ENCODE measurements at places on chromosomes 13 and 19. TPM values are rescaled to one million over a fixed set of nuclear protein-coding genes. Genes with fewer than 3 reads are reported as not detected.
A peak's percentile ranks its signal among the peaks of the same experiment; 100 is the strongest.

The TMEM161A gene
- 31.9 TPM for total RNA-seq

- DNase-seq: no peak
These were observed 2.7 kb downstream of the PROSER1 start for GRCh38 chr13:39035204-39035603.

DNA sequence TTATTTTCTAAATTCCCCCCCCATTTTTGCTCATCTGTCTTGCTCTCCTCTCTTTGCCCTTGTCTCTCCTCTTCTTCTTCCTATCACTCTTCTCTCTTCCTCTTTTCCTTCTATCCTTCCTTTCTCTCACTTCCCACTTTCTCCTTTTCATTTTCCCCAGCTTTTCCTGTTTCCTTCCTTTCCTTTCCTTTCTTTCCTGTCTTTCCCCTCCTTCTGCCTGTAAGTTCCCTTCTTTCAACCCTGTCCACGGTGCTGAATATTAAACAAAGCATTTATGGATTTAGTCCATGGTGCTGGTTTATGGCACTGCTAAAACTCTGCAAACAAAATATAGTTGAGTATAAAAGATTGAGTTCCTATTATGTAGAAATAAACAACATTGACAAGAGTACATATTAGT, 27.6 kb downstream of the SCEL start:
- DNase-seq: no peak

The CDC42EP5 gene
- 0.55 TPM for total RNA-seq

GRCh38 chr13:22883956-22884355, 296.8 kb upstream of the SGCG start:
- no peak for DNase-seq

The OR7D2 gene
- 0.09 TPM for total RNA-seq

GRCh38 chr19:17026706-17027534, at the start of gene CPAMD8:
CPAMD8 (minus strand) TSS chr19:17026810; CDS start chr19:17026642, 168 bp downstream.
- DNase-seq: no peak

The SNAPC2 gene
- total RNA-seq: 14.6 TPM

- no peak for DNase-seq
These were observed 4.5 kb downstream of the XAB2 start for GRCh38 chr19:7624810-7625209.

GRCh38 chr19:47623151-47623920, 14.4 kb downstream of the BICRA start:
- DNase-seq: no peak

GRCh38 chr19:45296355-45296754, 26.3 kb downstream of the CKM start:
- DNase-seq: no peak

- no peak for DNase-seq
These were observed 279.6 kb downstream of the KLF5 start for GRCh38 chr13:73338389-73338788.

- DNase-seq: no peak
These were observed 306.8 kb downstream of the KCNRG start for GRCh38 chr13:50322006-50322405.

The CD70 gene
- 3.3 TPM for total RNA-seq

GRCh38 chr19:28012361-28012760, 1200.6 kb downstream of the UQCRFS1 start:
- no peak for DNase-seq

DNA sequence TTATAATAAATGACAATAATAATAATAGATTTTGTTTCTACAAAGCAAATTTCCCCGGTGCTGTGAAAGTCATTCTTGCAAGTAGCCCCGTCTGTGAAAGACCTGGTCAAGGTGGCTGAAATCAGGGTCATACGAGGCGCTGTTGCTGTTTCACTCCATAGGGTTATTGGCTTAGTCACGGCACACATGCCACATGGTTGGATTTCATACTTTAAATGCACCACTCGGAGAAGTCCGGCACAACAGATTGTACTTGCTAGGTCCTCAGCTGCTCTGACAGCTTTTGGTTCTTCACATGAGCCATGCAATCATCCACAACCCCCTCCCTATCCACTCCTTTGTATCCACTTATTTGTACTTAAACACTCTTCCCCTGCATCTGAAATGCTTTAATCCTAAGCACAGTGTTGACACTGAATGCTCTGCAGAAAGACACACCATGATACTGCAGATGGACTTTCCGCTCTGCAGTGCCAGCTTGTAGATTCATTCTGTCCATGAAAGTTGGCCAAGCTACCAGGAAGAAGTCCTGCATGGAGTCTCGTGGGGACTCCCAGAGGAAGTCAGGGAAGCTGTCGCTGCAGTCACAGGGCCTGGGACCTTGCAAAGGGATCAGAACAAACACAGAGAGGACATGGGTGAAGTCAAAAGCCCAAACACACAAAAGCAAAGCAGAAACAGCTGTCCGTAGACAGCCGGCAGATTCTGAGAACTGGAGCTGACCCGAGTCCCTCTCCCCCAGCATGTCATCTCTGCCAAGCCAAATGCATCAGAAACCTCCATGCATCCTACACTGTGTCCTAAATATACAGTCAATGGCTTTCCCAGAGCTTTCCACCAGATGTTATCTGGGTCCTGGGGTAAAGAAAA, 124.6 kb downstream of the COL4A2 start:
- DNase-seq: no peak

DNA sequence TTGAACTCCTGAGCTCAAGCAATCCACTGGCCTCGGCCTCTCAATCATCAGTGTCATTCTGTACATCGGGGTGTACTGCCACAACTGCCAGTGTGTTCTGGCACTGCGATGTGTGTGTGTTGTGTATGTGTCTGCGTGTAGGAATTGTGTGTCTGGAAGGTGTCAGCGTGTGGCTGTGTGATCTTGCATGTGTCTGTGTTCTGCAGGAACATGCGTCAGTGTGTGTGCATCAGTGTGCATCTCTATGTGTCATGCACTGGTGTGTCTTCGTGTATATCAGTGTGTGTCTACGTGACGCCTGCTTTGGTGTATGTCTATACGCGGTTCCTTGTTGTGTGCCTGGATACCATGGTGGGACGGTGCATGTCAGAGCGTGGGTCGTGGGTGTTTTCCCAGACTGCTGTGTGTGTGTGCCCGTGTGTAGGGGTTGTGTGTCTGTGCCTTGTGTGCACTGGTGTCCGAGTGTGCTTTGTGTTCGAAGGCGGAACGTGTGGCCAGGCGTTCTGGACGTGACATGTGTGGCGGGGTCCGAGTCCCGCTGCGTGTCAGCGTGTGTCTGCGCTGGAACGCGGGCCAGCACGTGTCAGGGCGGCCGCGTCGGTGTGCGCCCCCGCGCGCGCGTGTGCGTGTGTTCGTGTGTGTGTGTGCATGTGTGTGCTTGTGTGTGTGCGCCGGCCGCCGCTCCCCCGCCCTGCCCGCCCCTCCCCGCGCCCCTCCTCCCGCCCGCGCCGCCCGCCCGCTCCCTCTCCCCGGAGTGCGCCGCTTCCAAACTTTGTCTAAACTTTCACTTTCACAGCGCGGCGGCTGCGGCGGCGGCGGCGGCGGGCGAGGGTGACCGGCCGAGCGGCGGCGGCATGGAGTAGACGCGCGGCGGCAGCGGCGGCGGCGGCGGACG, at the start of gene NFIX:
Gene NFIX (plus strand): TSS at position 775 of the 895 bp plus-strand sequence. CDS start 363 bp downstream, outside the sequence.
- DNase-seq: peak; percentile 76

GRCh38 chr19:49823472-49823871, 5.4 kb downstream of the MED25 start:
- DNase-seq: no peak

DNA sequence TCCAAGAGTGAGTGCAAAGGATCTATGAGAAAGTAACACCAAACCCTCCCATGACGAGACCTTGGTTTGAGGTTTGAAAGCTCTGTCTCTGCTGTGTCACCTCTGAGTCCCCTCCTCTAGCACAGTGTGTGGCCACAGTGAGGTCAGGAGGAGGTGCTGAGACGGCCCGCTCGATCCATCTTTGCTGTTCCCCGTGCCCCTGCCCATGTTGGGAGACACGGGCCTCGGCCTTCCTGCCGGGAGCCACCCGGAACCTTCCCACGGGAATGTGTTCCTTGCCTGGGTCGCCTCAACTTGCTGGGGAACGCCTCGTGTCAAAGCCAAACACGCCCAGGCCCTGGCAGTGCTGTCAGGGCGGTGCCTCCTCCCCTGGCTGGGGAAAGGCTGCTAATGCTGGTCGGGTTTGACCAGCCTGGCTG, 10.1 kb downstream of the NANOS3 start:
- peak; percentile 43 for DNase-seq

GRCh38 chr13:43304449-43304848, 281.1 kb downstream of the DNAJC15 start:
- no peak for DNase-seq

DNA sequence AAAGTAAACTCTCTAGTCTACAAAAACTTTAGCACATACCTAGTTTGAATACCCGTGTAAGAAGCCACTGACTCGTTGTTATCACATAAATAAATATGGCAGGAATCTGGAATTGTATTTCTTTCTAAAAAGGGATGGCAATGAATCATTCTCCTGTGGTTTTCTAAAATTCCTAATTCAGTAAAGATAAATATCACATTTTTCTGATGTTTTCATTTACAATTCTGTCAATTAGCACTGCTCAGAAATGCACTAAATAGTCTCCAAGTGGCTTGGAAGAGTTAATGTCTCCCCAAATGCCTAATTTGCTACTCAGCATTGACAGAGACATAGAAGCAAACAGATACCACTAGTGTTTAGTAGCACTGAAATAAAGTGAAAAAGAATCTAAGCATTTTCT, 547.7 kb upstream of the SLITRK1 start:
- no peak for DNase-seq
